OCI-LY7 (cell line): ENCODE measurements at places on chromosomes 1 and 21. TPM values are rescaled to one million over a fixed set of nuclear protein-coding genes. Genes with fewer than 3 reads are reported as not detected.

- no peak for DNase-seq
Measured at GRCh38 chr1:20099533-20099932, 19.8 kb downstream of the PLA2G2D start.

- no peak for DNase-seq
Measured at GRCh38 chr1:184533915-184534314, 147.1 kb downstream of the C1orf21 start.

DNA sequence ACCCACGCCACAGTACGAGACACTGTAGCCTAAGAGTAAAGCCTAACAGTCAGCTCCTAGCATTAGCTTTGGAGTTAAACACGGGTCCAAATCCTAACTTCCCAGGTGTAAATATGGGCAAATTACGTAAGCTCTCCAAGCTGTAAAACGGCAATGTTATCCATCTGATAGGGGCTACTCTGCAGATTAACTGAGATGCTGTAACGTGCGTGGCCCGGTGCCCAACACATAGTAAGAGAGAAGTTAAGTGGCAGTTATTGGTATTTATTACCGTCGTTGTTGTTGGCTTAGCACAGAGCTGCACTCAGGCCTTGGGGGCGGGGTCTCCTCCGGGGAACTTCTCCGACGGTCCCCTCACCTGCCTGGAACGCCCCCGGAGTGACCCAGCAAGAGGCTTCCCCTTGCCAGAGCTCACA, 457 bp downstream of the TRAPPC3 start:
- no peak for DNase-seq

GRCh38 chr1:7888248-7889081, 35.6 kb upstream of the UTS2 start:
- no peak for DNase-seq

DNA sequence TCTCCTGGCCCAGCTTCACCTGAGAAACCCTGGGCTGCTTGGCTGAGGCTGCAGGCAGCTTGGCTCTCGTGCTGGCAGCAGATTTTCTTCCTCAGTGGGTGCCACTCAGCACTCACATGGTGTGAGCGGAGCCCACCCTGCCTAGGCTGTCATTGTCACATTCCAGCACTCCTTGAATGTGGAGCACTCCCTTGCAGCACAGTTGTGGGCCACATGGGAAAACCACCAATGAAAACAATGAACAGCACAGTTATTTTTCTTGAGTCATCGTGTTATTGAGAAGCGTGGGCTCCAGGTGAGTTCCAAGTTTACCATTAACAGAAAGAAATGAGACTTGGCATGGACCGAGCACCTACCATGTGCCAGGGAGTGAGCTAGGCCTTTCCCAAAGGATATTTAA, 27.2 kb upstream of the TRIM67 start:
- DNase-seq: no peak

- DNase-seq: peak; percentile 7
Measured at GRCh38 chr21:45818276-45818903, 163.2 kb upstream of the COL6A1 start.

DNA sequence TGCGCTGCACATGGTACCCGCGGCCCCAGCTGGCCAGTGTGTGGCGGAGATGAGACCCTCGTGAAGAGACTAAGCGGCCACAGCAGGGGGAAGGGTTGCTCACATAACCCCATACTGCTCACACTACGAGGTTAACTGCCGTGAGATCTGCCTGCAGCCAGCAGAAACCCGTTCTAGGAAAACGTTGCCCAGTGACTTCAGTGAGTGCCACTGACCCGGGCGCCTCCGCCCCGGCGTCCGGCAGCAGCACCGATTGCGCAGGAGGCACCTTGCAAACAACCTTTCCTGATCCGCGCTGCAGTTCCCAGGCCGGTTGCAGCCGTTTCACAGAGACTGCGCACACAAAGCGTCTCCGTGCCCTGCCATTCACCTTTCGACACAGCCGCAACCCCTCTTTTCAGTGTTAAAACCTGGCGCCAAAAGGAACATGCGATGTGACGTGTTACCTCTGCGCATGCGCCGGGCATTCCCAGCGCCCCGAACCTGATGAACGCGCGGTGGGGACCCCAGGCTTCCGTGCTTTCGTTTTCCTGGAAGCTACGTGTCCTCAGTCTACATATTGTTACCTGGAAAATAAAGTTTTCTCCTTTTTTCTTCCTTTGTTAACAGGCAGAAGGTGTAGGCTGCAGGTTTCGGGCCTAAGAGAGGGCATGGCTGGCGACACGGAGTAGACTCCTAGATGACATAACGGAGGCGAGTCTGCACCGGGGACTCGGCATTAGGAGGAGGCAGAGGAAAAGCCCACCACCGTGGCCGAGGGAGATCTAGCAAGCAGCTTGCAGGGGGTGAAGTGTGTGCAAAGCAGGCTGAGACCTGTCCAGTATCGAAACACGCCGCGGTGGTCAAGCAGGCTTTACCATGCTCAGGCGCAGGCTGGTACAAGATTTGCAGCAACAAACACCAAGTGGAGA, 8.9 kb downstream of the VPS26C start:
- no peak for DNase-seq

- no peak for DNase-seq
Measured at GRCh38 chr21:42346441-42346840, 4.4 kb downstream of the TFF2 start.

GRCh38 chr1:186829686-186830587, 1.2 kb downstream of the PLA2G4A start:
- DNase-seq: no peak

DNA sequence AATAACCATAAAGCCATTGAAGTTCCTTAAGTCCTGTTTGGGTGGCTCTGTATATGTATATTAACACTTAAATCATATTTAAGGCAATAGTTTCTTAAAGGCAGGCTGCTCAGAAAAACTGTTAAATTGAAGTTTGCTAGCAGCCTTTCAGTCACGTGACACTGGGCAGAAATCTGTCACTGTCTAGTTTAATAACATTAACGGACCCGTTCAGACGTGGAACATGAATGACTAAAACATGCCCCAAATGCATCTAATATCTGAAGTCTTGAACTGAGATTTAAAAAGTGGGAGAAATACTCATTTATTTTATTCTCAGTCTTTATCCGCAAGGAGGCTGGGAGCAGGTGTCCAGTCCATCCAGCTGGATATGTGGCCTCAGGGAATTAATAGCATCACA, 3.3 kb upstream of the SPATA1 start:
- DNase-seq: no peak

DNA sequence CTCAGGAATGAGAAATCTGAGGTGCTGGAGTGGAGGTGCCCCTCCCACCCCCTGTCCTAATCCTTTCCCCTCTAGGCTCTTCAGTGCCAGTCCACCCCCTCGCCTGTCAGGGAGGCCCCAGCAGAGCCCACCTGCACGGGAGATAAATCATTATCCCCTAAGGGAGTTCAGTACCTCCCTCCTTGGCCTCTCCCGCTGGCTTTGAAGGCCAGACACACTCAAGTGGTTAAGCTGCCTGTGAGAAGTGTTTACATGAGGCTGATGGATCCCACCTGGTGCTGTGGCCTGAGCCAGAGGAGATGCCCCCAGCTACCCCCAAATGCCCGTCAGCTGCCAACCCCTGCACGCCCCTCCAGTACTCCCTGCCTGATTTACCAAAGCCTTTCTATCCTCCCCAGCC, 3.7 kb downstream of the RSPO1 start:
- DNase-seq: no peak

- DNase-seq: no peak
Measured at GRCh38 chr1:2408859-2409276, 3.5 kb downstream of the PEX10 start.

DNA sequence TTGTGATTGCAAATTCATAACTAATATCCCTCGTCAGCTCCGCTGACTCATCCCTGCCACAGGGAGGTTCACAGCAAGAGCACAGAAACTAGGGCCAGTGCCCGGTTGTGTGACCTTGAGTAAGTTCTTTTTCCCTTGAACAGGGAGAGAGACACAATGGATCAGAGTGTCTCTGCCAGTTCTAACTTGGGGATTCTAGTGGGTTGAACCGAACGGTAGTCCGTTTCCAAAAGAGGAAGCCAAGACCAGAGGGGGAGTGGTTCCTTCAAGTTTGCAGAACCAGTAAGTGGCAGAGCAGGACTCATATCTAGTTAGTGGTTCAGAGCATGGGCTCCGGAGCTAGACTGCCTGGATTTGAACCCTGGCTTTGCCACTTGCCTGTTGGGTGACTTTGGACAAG, 4.9 kb upstream of the SHISA4 start:
- no peak for DNase-seq

DNA sequence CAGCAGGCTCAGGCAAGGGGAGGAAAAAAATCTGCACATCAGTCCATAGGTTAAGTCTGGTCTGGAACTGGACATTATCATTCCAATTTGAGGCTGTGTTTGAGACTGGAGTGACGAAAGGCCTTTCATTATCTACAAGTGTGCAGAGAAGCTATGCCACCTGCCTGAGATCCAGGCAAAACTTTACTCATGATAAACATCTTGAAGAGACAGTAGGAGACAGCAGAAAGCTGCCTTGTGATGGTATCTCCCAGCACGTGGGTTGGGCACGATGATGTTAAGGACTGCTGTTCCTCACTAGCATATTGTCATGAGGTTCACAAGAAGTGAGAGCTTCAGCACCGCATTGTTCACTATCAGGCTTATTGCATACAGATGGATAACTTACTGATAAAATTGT, 126.4 kb downstream of the PLXNA2 start:
- no peak for DNase-seq

DNA sequence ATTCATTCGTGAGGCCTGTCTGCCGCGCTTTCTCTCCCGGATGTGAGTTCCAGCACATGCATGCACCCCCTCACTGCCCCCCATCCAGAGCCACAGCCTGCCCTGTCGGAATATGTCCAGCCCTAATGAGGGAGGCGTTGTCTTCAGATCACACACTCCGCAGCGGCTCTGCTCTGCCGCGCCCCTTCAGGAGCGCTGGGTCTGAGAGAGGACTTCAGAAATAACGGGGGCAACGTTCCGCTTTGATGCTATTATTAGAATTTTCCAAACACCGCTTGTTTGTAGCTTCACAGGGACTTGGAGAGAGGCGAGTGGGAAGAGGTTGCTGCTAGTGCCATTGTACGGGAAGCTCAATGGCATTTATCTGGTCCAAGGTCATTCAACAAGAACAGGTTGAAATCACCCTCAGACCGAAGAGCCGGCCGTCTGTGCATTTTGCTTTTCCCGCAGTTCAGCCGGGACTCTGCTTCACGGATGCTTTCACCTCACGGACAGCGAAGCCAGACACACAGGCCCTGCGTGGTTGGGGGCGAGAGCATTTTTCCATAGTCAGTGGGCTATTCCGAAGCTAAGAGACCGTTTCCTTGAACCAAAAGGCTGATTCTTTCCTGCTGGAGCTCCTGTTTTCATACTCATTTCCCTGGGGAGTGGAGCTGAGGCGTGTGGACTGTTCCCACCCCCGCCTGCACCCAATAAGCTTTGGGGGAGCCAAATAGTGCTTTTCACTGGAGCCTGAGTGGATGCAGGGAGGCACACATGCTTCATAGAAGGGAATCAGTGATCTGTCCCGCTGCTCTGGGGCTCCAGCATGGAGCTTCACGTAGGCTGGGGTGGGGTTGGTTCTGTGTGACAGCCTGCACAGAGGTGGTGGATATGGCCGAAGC, 69.7 kb downstream of the GALNT2 start:
- no peak for DNase-seq

DNA sequence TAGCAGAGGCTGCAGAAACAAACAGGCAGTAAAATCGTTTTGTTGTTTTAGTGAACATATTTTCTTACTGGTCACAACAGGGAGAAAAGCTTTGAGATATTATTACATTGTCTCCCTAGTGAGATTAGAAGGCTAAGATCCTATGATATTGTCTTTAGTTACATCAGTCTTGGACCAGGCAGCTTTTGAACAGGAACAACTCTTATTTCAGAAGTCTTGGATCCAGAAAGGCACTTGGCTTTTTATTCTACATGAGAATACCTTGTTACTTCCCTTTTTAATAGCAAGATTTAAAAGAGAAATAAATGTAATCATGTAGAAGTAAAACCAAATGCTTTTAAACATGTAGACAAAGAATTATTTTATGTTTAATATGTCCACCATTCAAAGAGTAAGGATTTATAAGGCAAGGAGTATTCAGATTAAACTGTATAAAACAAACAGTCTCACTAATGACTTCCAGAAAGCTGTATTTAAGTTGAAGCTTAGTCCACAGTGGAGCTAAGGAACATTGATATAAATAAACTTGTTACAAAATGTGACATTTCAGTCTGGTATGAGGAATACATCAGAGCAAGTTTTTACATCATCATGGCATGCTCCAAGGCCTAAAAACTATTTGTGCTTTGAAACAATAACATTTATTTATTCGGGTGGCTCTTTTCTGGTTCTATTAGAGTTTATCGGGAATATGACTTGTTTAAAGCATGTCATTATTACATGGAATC, 72.2 kb downstream of the PHTF1 start:
- DNase-seq: no peak

DNA sequence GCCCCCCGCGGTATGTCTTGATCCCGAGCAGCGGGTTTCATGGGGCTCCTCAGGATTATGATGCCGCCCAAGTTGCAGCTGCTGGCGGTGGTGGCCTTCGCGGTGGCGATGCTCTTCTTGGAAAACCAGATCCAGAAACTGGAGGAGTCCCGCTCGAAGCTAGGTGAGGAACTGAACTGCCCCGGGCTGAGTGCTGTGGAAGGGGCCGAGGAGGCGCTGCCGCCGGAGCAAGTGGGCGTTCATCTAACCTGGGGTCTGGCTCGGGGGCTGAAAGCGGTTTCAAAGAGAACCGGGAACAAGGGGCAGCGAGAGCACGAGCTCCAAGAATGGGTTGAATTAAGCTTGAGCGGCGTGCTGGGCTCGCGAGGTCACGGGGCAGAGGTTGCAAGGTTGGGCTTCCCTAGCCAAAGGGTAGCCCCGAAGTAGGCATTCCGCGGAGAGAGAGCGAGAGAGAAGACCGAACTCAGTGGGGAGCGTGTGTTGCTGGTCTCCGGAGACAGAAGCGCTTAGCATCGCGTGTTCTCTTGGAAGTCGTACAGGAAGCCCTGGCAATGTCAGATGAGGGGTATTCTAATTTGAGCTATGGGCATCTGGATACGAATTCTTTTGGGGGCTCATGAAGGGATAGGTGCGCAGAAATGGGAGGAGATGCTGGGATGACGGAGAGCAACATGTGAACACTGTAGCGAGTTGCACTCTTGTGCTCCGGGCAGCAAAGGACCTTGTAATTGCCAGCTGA, 732 bp downstream of the HS2ST1 start:
- peak; percentile 72 for DNase-seq

- no peak for DNase-seq
Measured at GRCh38 chr1:211843018-211843417, 12.5 kb upstream of the LPGAT1 start.

DNA sequence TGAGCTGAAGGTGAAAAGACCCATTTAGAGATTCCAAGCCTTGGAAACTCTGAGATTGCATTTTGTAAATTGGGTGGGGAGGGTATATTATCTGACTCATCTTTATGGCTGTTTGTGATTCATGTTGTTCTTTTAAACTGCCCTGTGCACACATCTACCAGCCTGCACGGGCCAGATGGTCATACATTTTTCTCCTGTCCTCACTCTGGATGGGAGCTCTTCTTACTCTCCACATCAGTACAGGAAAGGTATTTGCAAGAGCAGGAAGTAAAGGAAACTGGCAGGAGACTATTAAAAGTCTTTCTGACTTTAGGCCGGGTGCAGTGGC, 14.3 kb upstream of the NMNAT2 start:
- DNase-seq: no peak

GRCh38 chr1:54850737-54851136, 36.3 kb downstream of the DHCR24 start:
- DNase-seq: no peak

- DNase-seq: no peak
Measured at GRCh38 chr1:11804666-11805421, 920 bp downstream of the MTHFR start.

Gene NPHS2
- not detected in 2 replicates for total RNA-seq

Gene FCRL2
- 6.6 and 8.1 TPM in 2 replicates for total RNA-seq

Gene HES4
- not detected in 2 replicates for total RNA-seq

Gene S100A11
- total RNA-seq: 24.3 and 27.1 TPM in 2 replicates

Gene GBP3
- total RNA-seq: 0.17 and 0.49 TPM in 2 replicates

Gene CELA3A
- not detected in 2 replicates for total RNA-seq

Gene BEST4
- total RNA-seq: 3.1 and 3.3 TPM in 2 replicates

Gene DEPDC1
- total RNA-seq: 45.7 and 49.6 TPM in 2 replicates
